ENCODE measurements at places on chromosomes 5 and 9.

GRCh38 chr9:114271556-114272510, 51.1 kb upstream of the ORM1 start:
- peak; percentile 4 for DNase-seq

DNA sequence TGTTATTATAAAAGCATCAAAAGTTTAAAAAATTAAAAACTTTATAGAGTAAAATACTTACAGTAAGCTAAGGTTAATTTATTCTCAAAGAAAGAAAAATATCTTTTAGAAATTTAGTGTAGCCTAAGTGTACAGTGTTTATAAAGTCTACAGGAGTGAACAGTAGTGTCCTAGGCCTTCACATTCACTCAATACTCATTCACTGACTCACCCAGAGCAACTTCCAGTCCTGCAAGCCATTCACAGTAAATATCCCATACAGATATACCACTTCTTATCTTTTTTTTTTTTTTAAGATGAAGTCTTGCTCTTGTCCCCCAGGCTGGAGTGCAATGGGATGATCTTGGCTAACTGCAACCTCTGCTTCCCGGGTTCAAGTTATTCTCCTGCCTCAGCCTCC, 73.1 kb upstream of the FST start:
- DNase-seq = no peak

GRCh38 chr5:139757727-139758509, 37.7 kb upstream of the PSD2 start:
- no peak for DNase-seq

- no peak for DNase-seq
Observed at GRCh38 chr9:114813717-114814418, 8.0 kb upstream of the TNFSF15 start.

GRCh38 chr5:79189439-79190234, 46.3 kb upstream of the JMY start:
- no peak for DNase-seq

- no peak for DNase-seq
Observed at GRCh38 chr5:93512799-93513198, 68.2 kb downstream of the NR2F1-AS1 start.

GRCh38 chr5:89128092-89128491, 245.1 kb upstream of the MEF2C start:
- DNase-seq = peak; percentile 26

DNA sequence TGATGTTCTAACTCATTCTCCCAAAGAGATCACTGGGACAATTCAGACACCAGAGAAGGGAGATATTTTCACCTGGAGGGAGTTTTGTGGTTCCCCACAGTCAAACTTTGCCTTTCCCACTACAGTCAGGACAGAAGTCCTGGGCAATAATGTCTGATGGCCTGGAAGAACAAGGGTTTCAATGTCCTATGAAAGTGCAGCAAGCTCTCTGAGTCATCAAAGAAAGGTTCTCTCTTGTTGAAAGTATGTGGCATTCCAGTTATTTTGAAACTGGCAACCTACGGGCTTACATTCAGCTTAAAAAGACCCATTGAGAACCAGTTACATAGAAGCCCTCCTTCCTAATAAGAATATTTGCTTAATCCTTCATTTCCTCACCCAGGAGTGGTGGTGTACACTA, 103.9 kb downstream of the INSYN2B start:
- no peak for DNase-seq

GRCh38 chr9:107149756-107150155, 133.3 kb upstream of the RAD23B start:
- no peak for DNase-seq

- DNase-seq = no peak
Observed at GRCh38 chr9:16205455-16205854, 652.6 kb downstream of the CCDC171 start.
